RWPE1 (cell line): ENCODE measurements at places on chromosomes 11 and 22.

DNA sequence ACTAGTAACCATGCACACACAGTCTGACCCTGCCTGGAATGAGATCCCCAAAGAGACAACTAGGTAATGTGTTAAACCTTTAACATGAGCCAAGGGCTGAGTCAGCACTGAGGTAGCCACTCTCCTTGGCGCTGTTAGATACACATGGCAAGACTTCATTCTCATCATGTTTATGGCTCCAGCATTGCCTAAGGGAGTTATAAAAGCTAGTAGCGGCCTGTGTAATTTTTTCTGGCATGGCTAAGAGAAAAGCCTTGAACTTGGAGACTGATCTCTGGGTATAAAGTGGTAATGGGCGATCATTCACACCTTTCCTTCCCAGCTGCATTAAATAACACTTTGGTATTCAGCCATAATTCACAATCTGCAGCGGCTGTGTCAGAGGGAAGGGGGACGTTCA lies 779.7 kb upstream of the LRRC4C start:
- DNase-seq = peak; percentile 19

GRCh38 chr22:35150183-35151107 lies 84.5 kb downstream of the ISX start:
- peak; percentile 5 for DNase-seq

DNA sequence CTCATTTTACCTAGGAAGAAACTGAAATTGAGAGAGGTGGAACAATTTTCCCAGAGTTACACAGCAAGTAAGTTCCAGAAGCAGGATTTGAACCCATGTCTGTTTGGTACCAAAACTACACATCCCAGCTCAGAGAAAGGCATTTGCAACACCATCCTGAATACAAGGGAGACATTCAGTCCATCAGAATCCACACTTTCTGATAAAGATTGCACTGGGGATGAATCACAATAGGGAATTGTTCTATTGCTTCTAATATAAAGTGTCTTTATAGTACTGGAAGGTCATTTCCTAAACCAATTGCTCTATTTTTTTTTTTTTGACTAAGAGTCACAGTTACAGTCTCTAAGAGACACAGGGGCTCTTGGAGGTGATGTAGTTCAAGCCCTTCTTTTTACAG lies 208.1 kb upstream of the CADM1 start:
- DNase-seq = no peak

GRCh38 chr11:84719935-84720577 lies 907.1 kb downstream of the DLG2 start:
- no peak for DNase-seq

DNA sequence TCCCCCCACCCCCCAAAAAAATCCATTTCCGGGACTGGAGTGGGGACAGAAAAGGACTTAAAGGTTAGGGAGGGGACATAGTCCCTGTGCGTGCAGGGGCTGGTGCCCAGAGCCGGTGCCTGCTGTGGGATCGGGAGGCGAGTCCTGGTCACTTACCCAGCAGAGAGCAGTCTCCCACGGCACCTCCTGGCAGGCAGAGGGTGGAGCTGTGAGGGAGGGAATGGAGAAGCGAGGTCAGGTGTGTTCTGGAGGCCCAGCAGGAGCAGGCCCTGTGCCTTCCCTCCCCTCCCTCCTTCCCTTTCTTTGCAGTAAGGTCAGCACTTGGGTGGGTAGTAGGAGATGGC lies 28.4 kb downstream of the SHANK3 start:
- no peak for DNase-seq

- no peak for DNase-seq
Measured at GRCh38 chr11:94895451-94895850, 77.9 kb downstream of the CWC15 start.

- peak; percentile 59 for DNase-seq
Measured at GRCh38 chr11:116990061-116990473, 108.2 kb downstream of the SIK3 start.

DNA sequence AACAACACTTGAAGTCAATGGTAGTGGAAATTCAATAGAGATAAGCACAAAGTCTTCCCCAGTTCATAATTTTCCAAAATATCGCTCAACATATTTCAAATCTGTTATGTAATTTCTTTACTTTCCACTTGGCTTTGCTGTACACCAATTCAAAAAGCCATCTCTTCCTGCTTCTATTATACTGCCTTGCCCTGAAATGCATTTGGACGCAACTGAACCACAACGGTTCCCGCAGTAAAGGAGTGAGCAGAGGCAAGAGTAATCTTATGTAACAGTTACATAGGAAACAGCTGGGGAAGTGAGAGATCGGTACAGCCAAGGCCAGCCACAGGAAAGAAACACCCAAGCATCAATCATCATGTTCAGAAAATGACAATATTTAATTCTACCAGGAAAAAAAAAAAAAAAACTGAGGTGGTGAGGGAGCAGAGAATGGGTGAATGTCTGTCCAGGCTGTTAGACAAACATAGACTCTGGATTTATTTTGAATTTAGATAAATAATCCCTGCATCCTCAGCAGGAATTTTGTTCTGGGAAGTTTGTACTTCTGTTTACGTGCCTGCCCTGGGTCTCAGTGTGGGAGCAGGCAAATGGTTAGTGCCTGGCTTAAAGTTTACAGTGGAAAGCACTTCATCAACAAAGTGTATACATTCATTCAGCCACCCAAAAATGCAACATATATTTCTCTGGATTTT lies 392.2 kb downstream of the ETS1 start:
- no peak for DNase-seq

DNA sequence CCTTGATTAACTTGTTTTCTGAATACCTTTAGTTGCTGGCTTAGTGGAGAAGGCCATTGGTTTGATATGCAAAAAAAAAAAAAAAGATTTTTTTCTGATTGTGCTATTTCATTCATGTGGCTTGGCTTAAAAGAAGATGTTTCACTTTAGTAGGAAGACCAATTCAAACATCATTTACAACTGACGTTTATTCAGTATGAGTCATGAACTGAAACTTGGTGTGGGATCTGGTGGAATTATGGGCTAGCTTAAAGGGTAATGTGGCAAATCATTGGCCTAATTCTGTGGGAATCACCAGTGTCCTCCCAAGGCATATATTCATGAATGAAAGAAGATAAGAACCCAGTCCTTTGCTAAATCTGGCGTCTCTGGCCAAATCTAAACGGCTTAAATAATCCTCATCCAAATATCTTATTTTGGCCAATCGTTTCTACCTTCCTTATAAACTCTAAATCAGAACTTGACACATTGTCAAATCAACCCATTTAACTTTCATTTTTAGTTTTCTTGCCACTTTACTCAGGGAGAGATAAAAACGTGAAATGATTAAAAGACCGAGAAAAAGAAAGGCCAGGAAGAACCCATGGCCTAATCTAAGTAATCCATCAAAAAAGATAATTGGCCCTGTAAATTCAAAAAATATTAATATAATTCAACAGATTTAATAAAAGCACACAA lies 77.0 kb downstream of the DDIAS start:
- DNase-seq = peak; percentile 44

DNA sequence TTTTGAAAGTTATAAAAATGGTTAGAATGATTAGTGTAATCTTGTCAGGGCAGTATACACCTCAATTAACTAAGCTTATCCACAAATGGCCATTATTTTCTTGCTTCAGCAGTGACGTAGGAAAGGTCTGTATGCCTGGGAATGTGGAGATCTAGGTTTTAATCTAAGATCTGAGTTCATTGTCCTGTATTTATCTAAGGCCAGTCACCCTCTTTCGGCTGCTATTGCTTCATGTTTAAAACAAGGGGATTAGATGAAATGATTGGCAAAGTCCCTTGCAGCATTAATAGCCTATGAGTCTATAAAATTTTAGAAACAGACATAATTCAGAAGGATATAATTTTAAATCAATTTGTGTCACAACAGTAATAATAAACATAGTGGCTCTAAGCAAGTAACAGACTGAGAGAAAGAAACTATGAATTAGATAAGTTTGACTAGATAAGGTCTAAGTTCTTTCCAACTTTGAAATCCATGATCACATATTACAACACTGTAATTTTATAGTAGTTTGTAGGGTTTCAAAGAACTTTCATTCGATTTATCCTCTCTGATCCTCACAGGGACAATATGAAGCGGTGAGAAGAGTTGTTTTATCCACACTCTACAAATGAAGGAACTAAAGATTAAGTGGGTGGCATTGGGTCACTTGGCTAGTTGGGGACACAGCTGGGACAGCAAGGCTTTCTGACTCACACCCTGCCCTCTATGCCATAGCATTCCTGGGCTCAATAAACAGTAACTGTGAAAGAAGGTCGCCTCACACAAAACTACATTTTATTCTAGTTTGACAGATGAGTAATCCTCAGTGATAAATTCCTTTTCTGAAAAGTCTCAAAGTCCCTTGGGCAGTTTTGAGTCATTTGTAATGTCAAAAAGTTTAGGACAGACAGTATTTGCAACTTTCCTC lies 60.6 kb upstream of the RDX start:
- no peak for DNase-seq

DNA sequence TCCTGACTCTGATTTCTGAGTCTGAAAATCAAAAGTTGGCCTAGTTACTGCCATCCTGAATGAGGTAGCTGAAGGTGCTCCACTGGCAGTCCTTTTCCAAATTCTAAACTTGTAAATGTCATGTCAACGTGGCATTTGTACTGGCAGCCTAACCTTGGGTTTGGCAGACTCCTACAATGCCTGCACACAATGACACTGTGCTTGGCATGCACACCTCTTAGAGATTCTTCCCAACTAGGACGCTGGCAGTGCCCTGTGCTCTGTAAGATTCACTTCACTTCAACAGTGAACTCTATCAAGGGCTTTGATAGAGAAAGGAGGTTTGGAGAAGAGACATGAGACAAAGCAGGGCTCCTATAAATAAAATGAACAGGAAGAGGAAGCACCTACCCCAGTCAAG lies 21.9 kb upstream of the PPP2R1B start:
- no peak for DNase-seq

DNA sequence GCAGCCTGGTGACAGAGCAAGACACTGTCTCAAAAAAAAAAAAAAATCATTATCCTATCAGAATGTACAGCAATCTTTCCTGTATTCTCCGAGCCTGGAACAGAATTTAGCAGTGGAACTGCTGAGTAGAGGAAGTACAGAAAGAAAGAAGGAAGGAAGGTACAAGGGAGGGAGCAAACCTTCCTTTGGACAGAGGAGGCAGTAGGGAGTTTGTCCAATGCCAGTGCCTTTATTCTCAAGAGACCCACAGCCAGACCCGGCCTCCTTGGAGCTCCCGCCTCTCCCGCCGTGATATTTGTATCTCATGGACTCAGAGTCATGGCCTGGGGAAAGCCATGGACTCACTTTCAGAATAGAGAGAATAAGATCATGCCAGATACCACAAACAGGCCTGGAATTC lies 37.7 kb upstream of the LRRC55 start:
- no peak for DNase-seq

DNA sequence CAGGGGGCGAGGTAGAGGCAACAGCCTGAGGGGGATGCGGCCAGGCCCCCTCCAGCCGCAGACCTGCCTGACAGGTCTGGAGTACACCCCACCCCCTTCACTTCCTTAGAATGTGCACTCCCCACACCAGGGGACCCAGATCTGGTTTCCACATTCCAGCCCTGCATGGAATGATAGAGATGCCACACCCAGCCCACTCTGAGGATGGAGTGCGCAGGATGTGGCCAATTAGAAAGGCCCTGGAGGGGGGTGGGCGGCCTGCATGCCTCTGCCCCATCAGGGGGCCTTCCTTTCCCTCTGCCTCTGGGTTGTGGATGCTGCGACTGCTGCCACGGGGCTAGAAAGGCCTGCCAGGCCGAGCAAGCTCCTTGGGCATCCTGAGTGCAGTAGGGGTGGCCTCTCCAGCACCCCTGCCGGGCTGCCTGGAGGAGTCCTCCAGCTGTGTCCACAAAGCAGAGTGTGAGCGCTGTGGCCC lies 28.2 kb upstream of the MGAT3 start:
- DNase-seq = no peak

GRCh38 chr11:105027678-105028077 lies 4.7 kb upstream of the CASP5 start:
- no peak for DNase-seq

DNA sequence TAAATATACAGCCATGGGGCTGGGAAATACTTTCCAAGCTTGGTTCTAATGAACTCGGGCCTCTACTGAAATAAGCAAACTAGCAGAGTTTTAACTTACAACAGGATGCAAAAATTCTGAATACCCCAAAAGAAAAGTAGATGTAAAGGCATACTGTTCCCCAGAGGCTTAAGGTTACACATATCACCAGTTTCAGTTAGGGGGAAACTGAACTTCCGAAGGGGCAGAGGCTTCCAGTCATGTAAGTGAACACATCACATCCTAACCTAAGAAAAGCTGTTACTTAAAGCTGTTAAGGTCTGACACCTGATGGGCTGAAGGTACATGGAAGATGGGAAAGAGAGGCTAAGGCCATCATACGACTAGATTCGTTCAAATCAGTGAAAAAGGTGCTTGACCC lies 2.3 kb downstream of the GAB2 start:
- no peak for DNase-seq

DNA sequence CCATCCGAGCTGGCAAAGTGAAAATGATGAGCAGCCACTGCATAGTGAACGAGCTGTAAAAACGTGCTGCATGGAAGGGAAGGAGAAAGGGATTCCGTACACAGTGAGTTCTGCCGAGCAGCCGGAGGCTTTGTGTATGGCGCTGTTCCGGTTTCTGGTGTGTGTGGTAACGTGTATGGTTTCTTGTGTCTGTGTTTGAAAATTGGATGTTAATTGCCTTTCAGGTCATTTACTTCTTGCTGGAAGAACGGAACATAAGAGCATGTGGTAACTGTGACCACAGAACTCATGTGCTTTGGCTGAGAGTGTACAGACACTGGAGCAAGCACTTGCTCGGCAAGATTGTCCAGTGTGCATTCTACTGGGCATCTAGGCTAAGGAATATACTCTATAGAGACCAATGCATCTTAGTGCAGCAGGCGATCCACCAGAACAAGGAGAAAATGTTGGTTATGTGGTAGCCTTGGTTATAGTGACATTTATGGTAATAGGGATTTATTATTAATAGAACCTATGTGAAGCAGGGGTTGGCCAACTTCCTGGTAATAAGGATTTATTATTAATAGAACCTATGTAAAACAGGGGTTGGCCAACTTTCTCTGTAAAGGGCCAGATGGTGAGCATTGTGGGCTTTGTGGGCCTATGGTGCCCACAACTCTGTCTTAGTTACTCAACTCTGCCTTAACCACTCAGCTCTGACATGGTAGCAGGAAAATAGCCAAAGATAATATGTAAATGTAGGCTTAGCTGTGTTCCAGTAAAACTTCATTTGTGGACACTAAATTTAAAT lies 49.2 kb downstream of the GRAMD1B start:
- no peak for DNase-seq

DNA sequence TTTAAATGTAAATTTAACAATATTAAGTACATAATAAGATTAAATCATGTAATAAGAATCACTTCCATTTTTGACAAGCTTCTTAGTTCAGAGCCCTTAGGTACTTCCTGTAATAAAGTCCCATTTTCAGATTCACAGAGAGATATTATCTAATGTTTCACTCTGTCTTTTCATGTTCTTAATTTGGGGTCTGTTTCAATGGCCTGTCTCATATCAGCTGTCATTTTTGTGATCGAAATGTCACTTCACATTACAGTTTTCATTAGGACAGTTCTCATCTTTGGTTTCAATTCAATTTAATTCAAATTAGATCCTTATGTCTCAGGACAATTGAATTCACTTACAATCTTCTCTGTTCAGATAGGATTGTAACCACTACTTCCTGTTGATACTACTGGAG lies 22.6 kb upstream of the OLFML1 start:
- DNase-seq = no peak

- no peak for DNase-seq
Measured at GRCh38 chr11:12386309-12386708, 8.9 kb downstream of the PARVA start.
